Occipital lobe (tissue), 3 donors: ENCODE measurements at places on chromosomes 16 and 17. TPM values are rescaled to one million over a fixed set of nuclear protein-coding genes. Genes with fewer than 3 reads are reported as not detected.

The ZFP3 gene
- 9.8 TPM for total RNA-seq

GRCh38 chr17:81491761-81492160, 20.8 kb downstream of the ACTG1 start:
- DNase-seq: no peak

DNA sequence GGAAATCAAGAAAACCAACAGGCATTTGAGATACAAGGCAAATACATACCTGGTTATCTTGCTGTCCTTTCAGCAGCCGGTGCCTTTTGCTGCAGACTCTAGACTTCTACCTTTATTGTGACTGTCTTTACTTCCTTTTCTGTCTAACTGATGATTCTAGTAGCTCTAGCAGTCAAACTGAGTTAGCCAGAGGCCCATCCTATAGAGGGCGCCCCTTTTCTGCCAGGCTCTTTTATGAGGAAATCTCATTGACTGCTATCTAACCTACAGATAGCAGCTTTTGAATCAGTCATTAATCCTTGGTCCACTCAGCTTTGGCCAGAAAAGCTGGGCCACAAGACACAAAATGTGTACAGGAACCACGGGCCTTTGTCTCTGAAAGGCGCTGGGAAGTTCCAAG, 87.5 kb upstream of the WSB1 start:
- no peak for DNase-seq

GRCh38 chr17:596763-597644, 117.6 kb downstream of the VPS53 start:
- DNase-seq: no peak

DNA sequence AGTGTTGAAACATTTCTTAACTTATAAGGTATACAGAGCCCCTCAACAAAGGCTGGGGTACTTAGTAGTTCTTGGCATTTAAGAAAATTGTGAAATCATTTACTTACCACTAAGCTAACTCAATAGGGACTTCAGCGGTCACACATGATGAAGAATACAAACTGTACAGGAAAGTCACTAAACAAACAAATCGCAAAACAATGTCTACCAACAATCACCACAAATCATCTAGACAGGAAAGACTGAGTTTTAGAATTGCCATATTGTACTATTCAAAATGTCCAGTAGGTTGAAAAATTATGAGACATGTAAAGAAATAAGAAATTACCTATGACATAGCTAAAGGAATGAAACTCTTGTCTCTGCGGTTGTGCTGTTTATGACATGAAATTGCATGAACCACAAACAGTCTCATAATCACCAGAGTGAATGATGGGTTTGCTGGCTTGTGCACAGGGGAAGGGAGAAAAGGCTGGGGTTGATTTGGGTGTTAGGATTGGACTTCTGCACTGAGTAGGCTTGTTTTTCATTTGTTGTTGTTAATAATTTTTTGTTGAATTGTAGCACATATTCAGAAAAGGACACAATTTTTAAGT, 441.1 kb upstream of the MON1B start:
- no peak for DNase-seq

The EVPL gene
- not detected for total RNA-seq

DNA sequence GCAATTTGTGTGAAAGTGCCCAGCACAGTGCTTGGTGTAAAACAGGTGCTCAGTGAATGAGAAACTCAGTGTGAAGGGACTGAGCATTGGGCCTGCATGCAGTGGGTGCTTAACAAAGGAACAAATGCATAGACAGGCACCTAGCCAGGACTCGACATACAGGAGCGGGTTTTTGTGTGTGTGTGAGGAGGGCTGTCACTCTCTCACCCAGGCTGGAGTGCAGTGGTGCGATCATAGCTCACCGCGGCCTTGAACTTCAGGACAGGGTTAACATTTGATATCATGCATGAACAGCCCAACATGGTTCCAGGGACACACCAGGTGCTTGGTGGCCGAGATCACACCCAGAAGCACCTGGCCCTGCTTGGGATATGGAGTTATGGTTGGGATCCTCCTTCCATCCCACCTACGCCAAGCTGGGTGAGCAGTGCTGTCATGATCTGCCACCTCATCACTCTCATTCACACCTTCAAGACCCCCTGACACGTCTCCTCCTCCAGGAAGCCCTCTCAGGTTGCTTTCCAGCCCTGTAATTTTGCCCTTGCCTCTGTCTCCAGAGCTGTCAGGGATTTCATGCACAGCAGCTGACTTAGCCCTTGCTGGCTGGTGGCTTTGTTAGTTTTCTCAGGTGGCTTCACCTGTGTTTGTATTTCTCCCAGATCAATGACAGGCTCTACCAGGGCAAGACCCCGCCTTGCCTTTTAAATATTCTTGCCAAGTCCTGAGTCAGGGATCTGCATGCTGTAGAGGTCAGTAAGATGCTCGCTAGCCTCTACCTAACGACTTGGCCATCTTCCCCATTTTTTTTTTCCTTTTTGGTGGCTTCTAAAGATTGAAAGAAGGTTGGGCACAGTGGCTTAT, 66.4 kb downstream of the OR1D5 start:
- DNase-seq: no peak

The NPIPA5 gene
- total RNA-seq: 2.7 TPM

- no peak for DNase-seq
Measured at GRCh38 chr17:30897311-30897710, 8.7 kb downstream of the TEFM start.

DNA sequence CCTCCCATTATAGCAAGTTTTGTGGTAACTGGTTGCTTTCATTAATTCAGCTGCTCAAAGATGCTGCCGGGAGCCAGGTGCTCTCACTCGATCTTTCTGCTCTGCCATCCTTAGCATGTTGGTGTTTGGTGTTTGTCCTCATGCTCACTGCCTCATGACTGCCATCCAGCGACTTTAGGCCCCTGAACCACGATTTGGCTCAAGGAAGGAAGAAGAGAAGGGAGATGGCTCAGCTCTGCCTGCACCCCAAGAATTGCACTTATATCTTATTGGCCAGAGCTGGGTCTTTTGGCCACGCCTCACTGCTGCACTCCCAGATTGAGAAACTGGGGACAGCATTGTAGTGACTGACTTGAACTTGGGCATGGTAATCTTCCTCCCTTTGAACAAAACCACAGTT, 52.7 kb downstream of the ARSG start:
- DNase-seq: no peak
